Choroid plexus epithelial cell (primary cell): ENCODE measurements at places on chromosomes 2 and 18.

DNA sequence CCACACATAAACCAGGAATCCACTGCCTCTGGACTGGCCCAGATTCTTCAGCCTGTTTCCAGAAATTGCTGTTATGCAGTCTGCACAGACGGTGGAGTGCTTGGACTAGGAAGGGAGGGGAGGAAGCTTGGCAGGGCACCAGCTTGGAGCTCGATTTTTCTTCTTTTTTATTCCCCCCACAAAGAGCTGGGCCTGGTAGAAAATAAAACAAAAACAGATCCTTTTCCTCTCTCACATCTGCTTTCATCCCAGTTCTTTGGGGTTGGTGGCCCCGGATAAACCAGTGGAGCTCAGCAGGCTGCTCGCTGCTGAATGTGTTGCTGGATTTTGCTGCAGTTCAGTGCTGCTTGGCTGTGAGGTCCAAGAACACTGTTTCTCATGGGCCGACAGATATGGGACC is 16.0 kb downstream of the LRRTM1 start:
- DNase-seq, result no peak

DNA sequence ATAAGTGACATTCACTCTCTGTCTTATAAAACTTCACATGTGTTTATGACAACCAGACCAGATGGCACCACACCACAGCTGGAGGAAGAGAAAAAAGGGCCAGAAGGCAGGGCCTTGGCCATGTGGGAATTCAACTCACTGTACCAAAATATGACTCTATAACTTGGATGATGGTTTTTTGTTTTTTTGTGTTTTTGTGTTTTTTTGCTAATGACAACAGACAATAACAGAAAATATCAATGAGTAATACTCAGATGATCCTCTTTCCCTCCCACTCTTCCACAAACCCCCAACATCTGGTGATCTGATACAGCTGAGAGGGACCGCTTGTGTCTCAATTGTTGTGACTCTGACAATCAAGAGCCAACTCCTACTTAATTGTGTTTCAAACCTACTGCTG is 12.4 kb downstream of the NMI start:
- no peak for DNase-seq

DNA sequence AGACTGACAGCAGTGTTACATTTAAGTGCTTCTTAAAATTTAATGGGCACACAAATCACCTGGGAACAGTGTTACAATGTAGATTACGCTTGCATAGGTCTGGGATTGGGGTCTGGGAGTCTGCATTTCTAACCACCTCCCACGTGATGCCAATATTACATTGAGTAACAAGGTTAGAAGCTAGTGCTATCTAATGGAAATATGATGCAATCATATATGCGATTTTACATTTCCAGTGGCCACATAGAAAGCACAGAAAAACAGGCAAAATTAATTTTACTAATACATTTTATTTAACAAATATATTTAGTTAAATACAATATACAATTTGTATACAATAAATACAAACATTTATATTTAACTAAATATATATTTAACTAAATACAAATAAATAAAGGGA is 53.7 kb downstream of the SCN7A start:
- no peak for DNase-seq

- no peak for DNase-seq
Measured at GRCh38 chr2:119137502-119137901, 21.0 kb downstream of the C1QL2 start.

- peak; percentile 22 for DNase-seq
Measured at GRCh38 chr2:96523659-96524481, 12.7 kb upstream of the ARID5A start.

DNA sequence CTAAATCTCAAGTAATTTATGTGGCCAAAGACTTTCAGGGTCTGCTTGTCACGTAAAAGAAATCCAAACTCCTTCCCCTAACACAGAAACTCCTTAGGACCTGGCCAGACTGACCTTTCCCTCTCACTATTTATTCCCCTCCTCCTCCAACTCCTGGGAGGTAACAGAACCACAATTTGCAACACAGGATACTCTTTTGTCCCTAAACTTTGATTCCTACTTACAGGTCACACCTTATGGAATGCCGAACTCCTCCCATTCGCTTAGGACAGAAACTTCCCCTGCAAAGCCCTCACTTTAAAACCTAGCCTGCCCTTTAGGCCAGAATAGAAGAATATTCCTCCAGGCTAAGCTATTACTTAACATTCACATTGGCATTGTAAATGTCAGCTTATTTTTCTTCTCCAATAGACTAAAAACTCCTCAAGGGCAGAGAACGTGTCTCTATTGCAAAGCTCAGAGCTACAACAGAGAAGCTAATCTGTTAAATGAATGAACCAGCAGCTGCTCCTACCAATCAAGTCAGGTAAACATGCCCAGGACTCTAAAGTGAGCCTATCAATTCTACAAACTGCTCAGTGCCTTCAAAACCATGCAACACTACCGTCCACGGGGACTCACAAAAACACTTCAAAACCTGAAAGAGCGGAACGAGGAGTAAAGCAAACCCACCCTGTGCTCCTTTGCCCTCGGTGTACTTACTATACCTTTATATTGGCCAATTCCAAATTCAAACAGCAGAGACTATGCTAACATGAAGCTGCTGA is 6.1 kb downstream of the INO80D start:
- no peak for DNase-seq
